ENCODE measurements at places on chromosomes 16 and 17.

DNA sequence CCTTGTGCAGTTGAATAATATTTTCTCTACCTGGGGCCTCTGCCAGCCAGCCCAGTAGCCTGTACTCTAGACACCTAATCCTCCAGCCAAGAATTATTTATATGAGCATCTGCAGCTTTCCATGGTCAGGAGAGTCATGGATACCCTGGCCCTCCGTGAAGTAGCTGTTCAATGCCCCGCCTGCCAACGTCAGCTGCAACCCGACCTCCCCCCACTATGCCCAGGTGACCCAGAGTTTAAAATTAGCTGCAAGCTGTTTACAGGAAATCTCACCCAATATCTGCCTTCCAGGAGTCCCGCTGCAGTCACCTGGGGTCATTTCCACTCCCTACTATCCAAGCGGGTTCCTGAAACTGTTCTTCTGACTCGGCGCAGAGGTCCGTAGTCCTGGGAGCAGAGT, 12.3 kb downstream of the SDR42E2 start:
- DNase-seq, result no peak

DNA sequence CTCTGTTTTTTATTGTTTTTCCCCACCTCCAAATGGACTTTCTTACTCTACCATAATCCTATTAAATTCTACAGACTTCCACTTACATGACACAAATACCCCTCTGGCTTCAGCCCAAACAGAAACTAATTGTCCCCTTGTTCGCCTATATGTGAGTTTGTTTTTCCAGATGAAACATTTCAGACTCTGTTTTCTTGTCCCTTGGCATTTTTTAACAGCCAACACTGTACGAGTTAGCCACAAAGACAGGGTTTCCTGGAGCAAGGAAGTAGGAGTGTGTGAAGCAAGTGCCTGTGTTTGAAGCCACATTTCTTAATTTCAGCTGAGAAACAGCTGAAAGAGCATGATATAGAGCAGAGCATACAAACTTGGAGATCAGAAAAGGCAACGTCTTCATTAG, 382.2 kb upstream of the CDH5 start:
- DNase-seq, result no peak

- no peak for DNase-seq
Observed at GRCh38 chr17:37438141-37438540, 31.5 kb downstream of the TADA2A start.

- no peak for DNase-seq
Observed at GRCh38 chr16:31114468-31114867, 3.0 kb upstream of the KAT8 start.

DNA sequence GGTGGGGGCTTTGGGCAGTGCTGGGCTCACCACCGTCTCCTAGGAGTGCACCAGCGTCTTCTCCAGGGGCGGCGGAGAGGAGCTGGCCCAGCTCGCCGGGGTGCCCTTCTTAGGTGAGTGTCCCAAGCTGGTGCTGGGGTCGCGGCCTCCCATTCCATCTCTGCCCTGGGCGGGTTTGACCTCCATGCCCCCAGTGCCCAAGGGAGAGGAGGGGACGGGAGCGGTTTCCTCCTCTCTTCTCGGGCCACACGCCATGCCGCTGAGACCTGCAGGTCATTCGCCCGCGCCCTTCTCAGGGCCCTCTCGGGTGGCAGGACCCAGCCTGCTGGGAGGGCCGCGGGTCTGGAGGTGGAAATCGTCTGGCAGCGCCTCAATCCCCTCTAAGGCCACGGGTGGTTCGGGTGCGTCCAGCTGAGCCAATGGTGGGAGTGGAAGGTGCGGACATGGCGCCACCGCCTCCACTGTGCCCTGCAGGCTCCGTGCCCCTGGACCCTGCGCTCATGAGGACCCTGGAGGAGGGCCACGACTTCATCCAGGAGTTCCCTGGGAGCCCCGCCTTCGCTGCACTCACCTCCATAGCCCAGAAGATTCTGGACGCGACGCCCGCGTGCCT, 5.3 kb downstream of the IGFALS start:
- DNase-seq, result no peak
